ENCODE measurements at places on chromosomes 5 and 9.
A peak's percentile ranks its signal among the peaks of the same experiment; 100 is the strongest.

DNA sequence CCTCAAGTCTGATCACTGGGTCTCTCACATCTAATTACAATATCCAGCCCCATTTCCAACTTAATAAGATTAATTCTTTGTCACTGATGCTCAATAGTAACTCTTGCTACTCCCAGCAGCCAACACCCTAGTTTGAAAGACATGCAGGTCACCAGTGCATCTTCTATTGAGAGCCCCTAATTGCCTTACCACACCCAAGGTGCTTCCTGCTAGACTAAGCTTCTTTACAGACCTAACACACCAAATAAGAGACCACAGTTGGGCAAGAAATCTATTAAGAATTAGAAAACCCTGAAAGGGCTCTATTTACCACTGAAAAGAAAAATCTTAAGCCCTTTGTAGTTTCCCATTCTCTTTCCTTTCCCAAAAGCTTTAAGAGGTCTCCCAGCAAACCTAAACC, 26.5 kb downstream of the ELAVL2 start:
- DNase-seq: no peak

DNA sequence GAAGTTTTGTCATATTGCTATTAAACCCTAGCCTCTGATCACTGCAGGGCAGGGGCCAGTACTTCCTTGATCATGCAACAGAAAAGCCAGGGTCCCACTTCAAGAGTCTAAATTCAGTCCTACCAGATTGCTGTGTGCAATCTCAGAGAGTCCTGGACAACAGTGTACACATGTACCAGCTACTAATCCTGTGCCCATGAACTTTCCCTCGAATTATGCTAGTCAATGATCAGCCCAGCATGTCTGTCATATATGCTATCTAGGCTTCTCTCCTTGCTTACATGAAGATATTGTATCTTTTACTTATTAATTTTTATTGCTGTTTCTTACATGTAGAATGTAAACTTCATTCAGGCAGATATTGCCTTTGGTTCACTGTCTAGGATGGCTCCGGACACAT, 367.0 kb downstream of the NTRK2 start:
- no peak for DNase-seq

- no peak for DNase-seq
Observed at GRCh38 chr5:133307275-133307674, 255.5 kb downstream of the HSPA4 start.

GRCh38 chr5:364497-364896, 43.0 kb downstream of the AHRR start:
- DNase-seq: no peak

DNA sequence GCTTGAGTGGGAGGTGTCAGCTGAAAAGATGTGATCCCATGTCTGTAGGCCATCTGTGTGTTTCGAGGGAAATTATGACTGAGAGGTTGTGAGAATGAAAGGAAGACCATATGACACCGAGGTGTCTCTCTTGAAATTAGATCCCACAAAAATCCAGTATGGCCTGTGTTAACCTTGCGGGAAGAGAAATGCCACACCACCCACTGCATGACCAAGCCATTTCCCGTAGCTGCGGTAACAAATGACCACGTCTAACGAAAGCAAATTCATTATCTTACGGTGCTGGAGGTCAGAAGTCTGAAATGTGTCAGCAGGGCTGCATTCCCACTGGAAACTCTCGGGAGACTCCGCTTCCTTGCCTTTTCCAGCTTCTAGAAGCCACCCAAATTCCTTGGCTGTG, 11.6 kb downstream of the C9orf57 start:
- DNase-seq: no peak

DNA sequence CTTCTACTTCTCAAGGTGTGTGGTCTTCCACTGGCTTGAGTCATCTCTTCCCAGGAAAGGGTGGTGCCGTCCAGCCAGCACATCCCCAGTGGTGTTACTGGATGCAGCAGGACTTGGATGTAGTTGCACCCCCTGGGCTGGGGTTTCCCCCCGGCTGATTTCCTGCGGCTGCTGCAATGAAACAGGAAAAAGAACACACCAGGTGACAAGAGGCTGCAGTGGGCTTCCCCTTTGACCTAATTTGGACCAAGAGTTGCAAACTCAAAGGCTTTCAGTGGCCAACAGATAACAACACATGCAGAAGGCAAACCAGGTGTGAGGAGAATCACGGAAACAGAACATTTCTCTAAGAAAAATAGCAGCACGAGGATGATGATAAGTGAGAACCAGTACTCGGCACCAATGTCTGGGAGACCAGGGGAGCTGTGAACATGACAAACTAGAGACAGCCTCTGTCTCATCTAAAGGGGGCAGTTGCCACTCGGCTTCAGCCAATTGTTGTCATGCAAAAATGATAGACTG, 83.7 kb downstream of the PDE6A start:
- DNase-seq: peak; percentile 13

GRCh38 chr9:7921545-7922197, 122.1 kb upstream of the DMAC1 start:
- DNase-seq: no peak

- no peak for DNase-seq
Observed at GRCh38 chr9:133515615-133516255, 9.0 kb downstream of the MYMK start.

- DNase-seq: no peak
Observed at GRCh38 chr9:127873886-127874285, 3.6 kb downstream of the AK1 start.

GRCh38 chr5:71734141-71734540, 15.1 kb downstream of the CARTPT start:
- DNase-seq: no peak

- no peak for DNase-seq
Observed at GRCh38 chr5:59178482-59178881, 595.6 kb downstream of the RAB3C start.
